ENCODE measurements at places on chromosomes 5 and 9.
A peak's percentile ranks its signal among the peaks of the same experiment; 100 is the strongest.

DNA sequence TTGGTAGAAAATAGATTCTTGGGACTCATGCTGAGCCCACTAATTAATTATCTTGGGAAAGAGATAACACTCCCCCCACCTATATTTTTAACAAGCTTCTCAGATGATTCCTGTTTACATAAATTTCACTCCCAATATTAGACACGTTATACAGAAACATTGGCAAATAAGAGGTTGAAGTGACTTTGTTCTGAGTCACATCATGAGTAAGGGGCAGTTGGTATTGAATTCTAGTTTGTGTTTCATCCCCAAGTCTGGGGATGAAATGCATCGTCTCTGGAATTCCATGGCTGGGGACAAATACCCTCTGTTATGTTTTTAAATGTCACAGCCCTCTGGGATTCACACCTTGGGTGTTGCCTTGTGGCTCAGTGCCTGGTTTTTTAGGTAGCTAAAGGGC is 41.0 kb downstream of the BASP1 start:
- DNase-seq, result no peak

DNA sequence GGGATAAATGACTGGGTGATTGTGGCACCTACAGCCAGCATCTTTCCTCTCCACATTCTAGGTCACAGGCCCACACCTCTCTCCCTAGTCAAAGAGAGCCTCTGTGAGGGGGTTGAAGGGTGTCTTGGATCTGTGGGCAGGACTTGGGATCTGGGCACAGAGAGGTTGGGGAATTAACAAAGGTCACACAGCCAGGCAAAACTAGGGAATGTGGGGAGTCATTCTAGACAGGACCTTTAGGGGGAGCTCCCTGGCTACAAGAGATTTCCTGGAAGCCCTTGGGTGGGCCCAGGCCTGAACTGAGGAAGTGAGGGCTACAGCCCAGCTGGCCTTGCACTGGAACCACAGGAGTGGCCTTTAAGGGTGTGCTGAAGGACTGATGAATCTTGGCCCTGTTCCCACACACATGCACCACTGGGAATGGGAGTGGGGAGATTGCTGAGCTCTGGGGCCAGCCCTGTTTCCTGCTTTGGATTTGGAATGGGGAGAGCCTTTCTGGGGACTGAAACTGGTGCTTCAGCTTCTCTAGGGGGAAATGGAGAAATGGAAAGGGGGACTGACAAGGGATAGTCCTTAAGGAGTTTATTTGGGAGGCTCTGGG is 12.4 kb upstream of the CXXC5 start:
- peak; percentile 34 for DNase-seq

DNA sequence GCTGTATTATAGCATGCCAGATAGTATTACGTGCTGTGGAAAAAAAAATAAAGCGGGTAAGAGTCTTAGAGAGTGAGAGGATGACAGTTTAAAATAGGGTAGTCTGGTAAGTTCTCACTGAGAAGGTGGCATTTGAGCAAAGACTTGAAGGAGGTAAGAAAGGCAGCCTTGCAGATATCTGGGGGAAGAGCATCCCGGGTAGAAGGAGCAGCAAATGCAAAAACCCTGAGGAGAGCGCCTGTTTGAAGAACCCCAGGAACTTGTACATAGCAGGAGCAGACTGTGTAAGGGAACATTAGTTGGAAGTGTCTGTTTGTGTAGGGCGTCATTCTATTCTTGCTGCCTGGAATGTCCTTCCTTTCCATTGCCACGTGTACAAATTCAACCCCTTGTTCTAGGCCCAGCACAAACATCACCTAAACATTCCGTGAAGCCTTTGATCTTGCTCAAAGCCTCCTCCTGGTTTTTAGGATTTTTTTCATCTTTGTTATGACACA is 2.6 kb downstream of the AP3S1 start:
- no peak for DNase-seq

- no peak for DNase-seq
These were observed 255.0 kb downstream of the NDUFS4 start for GRCh38 chr5:53815471-53815870.

DNA sequence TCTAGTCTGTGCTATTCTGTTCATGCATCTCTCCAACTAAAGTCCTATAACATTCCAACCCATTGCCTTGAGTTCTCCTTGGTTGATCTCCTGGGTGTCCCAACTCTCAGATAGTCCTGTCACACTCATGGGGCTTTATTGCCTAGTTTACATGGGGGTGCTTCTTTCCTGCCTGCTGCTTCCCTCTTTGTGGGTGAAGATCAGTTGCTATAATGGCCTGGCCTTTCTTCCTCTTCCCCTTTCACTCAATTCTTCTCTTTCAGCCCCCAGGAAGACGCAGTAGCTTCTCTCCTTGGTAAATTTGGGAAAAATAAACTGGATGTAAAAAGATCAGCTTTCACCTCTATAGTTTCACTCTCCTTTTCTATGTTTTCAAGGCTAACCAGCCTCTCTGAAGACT is 66.5 kb downstream of the PTCD2 start:
- DNase-seq, result no peak

DNA sequence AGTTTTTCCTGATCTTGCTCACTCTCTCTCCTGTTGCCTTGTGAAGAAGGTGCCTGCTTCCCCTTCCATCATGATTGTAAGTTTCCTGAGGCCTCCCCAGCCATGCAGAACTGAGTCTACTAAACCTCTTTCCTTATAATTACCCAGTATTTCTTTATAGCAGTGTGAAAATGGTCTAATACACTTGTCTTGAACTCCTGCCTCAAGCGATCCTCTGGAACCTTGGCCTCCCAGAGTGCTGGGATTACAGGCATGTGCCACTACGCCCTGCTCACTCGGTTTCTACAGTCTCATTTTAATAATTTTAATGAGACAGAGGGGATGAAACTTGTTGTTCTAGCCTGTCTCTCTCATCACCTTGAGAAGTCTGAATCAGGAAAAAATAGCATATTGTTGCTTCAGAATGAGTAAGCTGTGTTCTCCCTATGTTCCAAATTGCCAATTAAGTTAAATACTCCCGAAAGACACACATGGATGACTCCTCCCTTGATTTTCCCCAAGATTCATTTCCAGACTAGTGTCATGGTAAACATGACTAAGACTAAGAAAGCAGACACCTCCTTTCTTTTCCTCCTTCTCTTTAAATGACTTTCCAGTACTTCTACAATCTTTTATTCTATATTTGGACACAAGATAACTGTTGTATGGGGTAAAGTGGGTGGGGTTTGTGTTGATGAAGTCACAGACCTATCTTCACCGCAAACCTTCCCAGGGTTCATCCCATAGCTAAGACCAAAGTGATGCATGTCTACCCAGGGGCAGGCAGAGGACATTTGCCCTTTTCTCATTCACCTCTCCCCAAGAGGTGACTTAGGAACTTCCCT is 7.8 kb upstream of the DNAJC18 start:
- DNase-seq, result no peak

GRCh38 chr5:74665273-74665672 is 19.8 kb upstream of the HEXB start:
- DNase-seq, result no peak

DNA sequence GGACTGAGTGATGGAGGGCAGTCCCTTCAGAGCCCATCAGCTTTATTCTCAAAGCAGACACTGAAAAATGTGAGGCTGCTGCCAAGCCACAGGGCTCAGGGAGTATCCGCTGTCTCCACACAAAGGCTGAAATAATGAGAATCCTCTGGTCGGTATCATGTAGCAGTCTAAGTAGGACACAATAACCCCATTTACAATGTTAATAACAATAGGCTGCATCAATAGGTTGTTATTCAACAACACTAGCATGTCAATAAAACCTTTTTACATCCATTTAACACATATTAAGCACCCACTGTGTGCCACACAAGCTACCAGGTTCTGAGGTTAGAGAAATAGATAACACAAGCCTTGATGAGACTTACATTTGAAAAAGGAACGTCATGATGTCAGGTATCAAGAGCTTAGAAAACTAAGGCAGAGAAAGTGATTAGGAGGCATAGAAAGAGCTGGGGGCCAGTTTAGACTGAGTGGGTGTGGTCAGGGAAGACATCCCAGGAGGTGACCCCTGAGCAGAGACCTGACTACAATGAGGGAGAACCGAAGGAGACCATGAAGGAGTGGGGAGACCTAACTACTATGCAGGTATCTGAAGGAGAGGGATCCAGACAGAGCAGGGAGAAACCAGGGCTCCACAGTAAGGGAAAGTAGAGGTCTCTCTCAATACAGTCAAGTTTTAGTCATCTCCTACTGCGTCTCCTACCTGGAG is 140.1 kb upstream of the GRIA1 start:
- DNase-seq, result no peak

DNA sequence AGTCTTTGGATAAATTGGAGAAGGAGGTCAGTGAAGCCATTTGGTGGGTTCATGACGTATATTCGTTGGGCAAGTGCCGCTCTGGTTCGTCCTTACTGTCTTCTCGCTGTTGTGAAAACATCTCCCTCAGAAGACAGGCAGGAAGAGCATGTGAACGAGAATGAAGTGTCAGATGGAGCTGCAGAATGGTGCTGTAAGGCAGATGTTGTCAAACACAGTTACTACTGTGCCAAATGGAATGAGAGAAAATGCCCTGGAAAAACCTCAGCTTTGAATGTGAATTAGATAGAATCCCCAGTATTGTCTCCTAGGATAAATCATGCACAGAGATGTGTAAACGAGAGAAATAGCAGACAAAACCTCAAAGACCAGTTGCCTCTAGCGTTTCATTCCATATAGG is 121.5 kb downstream of the CAMK4 start:
- no peak for DNase-seq

DNA sequence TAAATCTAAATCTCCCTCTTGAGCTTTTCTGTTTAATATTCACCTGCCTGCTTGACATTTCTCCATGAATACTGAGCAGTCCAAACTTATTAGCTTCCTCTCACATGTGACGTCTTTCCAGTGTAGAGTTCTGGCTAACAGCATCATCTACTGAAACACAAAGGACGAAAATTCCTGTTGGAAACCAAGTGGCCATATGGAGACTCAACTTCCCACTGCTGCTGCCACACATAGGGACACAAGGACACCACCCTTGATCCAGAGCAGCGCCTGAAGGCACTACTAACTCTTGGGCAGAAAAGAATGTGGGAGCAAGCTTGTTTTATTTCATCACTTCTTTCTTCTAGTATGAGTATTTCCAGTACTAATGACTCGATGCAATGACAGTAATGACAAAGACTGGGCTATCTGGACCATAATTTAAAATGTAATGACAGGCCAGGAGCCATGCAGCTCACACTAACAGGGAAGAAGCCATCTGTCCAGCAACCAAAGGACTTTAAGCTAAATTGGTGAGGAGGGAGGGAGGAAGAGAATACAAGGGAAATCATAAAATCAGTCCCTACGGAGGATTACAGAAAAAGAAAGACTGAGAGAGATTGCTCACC is 19.2 kb downstream of the RNF130 start:
- no peak for DNase-seq

DNA sequence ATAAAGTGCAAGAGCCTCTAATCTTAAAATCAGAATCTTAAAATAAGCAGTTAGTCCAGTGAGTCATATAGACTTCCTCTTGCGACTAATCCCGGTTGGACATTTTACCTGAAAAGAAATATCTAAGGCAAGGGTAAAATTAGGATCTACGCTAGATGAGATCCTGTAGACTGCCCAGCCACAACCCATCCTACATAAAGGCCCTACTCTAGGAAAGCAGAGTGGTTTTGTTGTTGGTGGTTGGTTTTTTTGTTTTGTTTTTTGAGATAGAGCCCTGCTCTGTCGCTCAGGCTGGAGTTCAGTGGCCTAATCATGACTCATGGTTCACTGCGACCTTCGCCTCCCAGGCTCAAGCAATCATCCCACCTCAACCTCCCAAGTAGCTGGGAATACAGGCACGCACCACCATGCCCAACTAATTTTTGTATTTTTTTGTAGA is 6.9 kb downstream of the TSC1 start:
- no peak for DNase-seq

DNA sequence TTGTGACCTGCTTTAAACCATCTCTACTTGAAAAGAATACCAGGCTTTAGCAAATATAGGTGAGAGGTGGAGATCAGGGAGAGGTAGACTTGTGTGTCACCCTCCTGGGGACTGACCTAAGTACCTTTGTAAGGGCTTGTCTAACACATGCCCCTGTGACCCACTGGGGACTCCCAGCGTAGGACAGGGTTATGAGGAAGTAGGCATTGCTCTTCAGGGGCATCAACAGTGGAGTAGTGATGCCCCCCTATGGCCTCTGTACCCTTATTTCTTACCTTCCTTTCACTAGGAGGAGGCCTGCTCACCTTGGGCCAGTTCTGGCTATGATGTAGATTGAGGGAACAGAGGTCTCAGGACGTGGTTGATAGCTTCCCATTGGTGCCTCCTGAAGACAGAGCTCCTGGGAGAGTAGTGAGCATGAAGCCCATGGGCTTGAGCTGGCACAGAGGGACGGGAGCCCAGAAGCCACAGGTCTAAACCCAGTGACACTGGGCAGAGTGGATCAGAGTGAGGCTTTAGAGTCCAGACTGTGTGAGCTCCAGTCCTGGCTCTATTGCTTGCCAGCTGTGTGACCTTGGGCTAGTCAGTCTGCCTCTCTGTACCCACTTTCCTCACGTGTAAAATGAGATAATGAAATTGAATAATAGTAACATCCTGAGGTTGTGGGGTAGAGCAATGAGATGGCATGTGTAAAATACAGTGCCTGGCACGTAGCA is 191.7 kb downstream of the AOPEP start:
- no peak for DNase-seq

GRCh38 chr9:70110194-70111041 is 66.8 kb downstream of the MAMDC2 start:
- DNase-seq, result no peak

DNA sequence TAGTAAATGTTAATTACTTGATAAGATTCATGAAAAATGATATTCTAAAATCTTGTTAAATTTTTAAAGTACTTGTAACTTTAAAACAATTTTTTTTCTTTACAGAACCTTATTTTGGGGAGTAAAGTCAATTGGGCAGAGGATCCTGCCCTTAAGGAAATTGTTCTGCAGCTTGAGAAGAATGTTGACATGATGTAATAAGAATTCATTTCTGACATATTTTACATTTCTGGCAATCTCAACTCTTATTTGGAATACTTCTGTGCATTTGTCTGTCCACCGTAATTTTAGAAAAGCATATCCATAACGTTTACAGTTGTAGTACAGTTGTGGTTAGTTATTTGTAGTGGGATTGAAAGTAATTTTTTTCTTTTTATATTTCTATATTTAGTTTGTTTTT is 20.2 kb downstream of the CENPH start:
- no peak for DNase-seq

GRCh38 chr5:1513326-1514026 is 10.3 kb downstream of the LPCAT1 start:
- DNase-seq, result peak; percentile 16
